DMS79 (cell line): ENCODE measurements at places on chromosomes 12 and 14.

DNA sequence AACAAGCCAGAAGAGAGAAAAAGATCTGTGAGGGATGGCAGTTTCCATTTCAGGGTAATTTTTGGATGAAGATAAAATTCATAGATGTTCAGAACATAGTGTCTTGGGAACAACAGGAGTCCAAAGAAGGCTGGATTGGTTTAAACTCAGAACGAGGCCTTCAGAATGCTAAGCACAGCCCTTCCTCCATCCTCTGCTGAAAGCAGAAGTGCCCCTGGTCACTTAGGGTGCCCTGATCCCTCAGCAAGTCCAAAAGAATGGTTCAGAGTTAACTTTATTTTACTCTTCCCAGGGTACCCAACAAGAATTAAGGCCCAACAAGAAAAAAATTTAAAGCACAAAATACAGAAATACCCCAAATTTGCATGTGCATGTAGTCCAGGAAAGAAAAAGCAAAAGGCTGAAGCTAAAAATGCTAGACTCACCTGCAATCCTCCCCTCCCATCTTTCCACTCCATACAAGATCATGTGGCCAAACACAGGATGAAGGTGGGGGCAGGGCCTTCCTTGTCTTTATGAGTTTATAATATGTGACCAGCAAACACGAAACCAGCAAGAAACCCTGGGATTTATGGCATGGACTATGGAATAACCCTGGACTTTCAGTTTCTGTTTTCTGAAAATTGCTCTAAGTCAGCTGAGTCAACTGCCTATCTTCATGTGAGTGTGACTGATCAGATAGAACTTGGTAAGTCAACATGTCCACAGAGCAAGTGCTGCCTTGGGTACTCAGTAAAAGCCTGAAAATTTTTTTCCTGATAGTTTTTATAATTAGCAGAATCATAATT, 21.2 kb downstream of the MAX start:
- no peak for DNase-seq

- DNase-seq, result no peak
Measured at GRCh38 chr14:68247676-68248268, 428.2 kb downstream of the RAD51B start.

DNA sequence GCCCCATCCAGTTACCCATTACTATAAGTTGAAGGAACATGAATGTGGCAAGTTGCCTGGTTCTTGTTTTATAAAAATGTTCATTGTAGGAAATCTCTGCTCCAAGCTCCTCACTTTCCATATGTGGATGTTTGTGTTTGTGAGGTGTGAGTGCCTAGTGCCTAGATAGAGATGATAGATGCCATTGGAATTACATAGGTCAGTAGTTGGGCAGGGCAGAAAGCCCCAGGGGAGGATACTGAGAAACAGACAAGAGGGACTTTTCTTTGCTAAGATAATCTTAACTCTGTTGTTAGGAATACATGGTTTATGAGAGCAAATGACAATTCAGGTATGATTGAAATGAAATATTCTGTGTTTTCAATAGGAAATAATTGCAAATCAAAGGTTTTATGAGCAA, 226.3 kb upstream of the GRIP1 start:
- no peak for DNase-seq

DNA sequence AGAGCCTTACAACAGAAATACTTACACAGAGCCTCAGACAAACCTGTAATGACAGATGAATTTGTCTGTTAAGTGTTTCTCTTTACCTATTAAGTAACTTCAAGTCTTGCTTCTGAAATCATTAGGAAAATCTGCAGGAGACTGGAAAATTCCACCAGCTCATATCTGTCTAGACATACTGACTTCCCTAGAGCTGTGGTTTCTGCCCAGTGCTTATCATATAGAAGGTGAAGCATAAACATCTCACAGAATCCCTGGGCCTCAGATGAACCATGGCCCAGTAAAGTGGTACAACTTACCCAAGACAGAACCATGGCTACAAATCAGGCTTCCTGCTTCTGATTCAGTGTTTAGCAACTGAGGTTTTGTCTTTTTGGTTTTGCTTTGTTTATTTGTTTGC, 91.6 kb downstream of the EGLN3 start:
- no peak for DNase-seq

- no peak for DNase-seq
Measured at GRCh38 chr12:120065472-120065871, 51.1 kb downstream of the RAB35 start.
